A549 treated with Mapracorat at 1 μM for 4 hours (cell line): ENCODE measurements at places on chromosomes 3 and 15. TPM values are rescaled to one million over a fixed set of nuclear protein-coding genes. Genes with fewer than 3 reads are reported as not detected.

The IMPG2 gene
- total RNA-seq, result 0.01 to 0.02 TPM (median 0.02 TPM) in 3 of 5 replicates, not detected in the others

The GOLGA6L7 gene
- not detected in 5 replicates for total RNA-seq

The CD86 gene
- total RNA-seq, result not detected in 5 replicates

The IL16 gene
- total RNA-seq, result 0.53 TPM in 1 of 5 replicates, not detected in the others
